ENCODE measurements at places on chromosomes 7 and 10.

GRCh38 chr10:60521974-60522405, 132.3 kb upstream of the ANK3 start:
- DNase-seq: peak; percentile 47

DNA sequence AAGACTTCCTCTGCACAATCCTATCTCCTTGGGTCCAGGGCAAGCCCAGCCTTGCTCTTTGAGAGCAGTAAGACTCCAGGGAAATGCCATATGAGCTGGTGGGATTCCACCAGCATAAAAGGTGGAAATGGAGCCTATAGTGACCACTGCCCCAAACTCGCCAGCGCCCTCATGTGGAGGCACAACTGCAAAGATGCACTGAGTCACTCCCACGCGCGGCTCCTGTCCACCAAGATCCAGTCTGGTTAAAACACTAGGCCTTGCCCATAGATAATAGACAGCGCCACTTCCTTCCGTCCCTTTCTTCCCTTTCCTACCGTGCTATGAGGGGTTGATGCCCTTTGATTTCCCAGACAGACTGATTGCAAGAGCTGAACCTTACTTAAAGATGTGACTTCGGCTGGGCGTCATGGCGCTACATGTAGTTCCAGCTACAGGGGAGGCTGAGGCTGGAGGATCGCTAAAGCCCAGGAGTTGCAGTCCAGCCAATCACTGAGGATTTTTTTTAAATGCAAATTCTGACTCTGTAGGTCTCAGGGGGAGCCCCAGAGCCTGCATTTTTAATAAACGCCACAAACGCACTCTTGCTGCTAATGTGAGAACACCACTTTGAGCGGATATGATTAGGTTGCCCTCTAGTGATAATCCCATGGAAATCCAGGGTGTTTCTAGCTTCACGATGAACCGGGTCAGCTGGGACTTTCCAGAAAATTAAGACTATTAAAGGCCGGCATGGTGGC, 136.5 kb downstream of the EPC1 start:
- no peak for DNase-seq

DNA sequence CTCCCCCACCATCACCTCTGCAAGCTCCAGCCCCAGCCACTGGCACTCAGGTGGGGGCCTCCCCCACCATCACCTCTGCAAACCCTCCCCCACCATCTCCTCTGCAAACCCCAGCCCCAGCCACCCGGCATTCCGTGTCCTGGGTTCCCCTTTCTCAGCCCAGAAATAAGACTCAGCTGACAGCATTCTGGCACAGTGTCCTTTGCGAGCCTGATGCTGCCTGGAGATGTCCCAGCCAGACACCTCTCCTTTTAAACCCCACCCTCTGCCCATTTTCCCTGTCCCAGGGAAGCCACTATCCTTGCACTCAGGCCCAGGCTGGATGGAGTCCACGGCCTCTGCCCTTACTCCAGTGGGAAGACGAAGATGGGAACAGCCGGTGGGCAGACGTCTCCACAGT, 49.8 kb downstream of the ELFN1 start:
- DNase-seq: no peak

DNA sequence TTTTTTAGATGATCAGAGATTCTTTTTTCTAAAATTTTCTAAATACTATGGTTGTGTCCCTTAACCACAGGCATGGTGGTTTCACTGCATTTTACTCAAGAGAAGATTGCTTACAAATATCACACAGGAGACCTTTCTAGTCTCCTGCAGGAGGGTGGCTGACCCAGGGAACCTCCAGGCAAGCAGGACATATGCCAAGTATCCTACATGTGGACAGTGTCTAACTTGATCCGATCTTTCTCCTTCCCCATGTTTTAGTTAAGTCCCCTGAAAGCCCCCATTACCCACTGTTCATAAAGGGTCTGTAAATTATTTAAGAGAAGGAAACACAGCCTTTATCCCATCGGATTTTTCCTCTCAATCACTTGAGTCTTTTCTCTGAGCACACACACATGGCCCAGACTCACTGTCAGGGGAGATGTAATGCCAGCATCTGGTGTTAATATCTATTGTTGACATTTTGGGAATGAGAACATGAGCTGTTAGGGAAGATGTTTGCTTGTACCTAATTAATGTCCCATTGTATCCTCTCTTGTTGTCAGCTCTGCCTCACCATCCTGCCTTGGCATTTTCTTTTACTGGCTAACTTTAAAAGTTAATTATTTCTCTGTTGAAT, 755.2 kb downstream of the AUTS2 start:
- no peak for DNase-seq

DNA sequence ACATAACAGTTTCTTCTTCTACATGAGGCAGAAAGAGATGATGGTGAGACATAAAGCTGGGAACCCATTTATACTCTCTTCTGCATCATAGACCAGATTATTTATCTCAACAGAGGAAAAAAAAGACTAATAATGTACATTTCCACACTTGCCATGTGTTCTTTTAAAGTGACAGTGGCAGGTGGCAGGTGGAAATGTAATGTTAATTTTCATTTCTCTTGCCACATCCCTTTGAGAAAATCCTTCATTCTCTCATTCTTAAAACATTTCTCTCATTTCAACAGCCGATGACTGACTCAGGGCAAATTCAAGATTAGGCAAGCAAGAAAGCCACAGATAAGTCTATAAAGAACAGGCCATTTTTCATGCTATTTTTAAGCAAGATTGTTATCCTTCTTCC, 635.6 kb upstream of the SORCS1 start:
- DNase-seq: no peak

GRCh38 chr7:30254717-30255063, 29.7 kb upstream of the ZNRF2 start:
- DNase-seq: no peak

DNA sequence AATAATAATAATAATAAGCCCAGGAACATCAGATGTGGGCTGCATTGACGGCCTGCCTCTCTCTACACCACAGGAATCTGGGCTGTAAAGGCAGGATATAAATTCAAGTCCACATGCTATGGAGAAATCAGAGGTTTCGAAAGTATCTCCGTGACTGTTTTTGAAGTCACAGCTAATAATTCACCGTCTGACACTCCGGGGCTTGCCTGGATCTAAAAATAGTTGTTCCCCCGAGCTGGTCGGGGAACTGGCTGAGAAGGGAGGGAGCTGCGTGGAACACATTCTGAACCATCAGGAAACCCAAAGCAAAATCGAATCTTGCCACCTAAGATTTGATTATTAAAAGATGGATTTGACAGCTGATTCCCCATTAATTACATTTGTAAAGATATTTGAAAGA, 35.4 kb downstream of the KLF6 start:
- DNase-seq: no peak

GRCh38 chr7:28062197-28062991, 118.2 kb downstream of the JAZF1 start:
- DNase-seq: peak; percentile 54

DNA sequence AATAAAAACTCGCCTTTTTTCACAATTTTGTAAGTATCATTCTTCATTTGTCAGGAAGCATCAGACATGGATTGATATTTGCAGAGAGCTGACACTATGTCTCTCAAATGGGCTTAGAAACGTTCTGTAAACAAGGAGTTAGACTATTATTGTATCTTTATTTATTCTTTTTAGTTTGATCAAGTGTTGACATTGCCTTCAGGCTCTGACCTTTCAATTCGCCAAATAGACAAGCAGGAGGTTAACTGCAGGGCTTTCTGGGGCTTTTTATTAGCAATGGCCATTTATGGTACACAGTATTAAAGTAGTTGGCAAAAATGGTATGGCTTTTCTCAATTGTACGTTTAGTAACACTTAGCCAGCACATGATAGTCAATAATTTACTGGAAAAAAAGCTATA, 221.7 kb downstream of the ZWINT start:
- DNase-seq: no peak

- DNase-seq: no peak
These were observed 53.8 kb upstream of the CPXM2 start for GRCh38 chr10:123945325-123945920.

- DNase-seq: no peak
These were observed 92.4 kb upstream of the PIK3CG start for GRCh38 chr7:106772655-106773108.

GRCh38 chr7:37686556-37687345, 3.2 kb downstream of the GPR141 start:
- no peak for DNase-seq

DNA sequence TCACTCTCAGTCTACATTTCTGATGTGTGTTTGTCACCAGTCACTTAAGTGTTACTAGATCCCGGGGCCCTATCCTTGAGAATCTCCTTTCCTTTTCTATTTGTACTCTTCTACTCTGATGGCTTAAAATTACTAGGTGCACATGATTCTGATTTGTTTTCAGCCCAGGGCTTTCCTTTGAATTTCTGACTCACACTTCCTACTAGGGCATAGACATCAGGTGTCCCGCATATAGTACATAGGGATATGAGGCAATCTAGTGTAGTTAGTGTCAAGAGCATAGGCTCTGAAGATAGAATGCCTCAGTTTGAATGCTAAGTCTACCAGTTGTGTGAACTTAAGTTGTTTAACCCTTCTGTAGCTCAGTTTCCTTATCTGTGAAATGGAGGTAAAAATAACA, 49.4 kb upstream of the LRRN3 start:
- DNase-seq: no peak

DNA sequence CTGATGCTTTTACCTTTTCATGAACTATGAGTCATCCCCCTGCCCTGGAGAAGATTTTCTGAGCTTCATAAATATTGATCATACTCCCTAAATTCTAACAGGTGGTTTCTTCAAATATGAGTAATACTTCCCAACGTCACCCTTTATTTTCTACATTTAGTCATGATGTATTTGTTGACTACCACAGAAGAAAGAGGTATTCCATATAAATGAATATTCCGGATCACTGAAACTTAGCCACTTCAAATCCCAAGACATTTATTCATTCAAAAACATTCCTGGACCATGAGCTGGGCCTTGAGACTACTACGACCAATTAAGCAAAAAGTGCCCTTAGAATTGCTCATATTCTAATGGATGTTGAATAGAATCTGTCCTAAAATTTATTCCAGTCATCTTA, 395.8 kb upstream of the NPVF start:
- no peak for DNase-seq

DNA sequence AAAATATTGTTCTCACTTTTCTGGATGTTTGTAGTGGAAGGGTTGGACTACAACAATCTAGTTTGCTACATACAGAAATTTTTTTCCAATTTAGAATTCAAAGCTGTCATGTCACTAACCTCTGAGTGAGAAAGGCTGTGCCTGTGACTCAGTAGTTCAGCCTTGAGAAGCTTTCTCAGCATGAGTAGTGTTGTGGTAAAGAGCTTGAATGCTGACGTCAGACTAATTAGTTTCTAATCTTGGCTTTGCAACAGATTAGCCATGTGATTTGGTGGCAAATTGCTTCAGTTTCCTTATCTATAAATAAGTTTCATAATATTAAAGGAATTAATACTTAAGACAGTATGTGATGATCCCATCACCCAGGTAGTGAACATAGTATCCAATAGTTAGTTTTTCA, 83.8 kb downstream of the ABCA13 start:
- DNase-seq: no peak

DNA sequence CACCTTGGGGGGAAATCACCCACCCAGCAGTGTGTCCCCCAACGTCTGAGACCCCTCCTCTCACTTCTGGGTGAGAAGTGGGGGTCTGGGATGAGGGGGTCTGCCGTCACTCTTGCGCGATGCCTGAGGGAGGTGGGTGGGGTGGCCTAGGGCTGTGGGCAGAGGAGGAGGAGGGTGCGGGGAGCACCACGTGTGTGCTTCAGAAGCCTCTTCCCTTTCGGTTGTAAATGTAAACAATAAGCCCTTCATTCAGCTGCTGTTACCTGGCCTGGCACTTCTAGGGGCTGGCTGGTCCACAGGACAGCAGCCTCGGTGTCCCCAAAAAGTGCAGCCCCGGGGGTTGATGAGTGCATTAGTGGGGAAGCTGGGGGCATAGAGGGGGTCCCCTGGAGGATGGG, 1.3 kb downstream of the CLIP2 start:
- no peak for DNase-seq

GRCh38 chr7:102834999-102835398, 77.8 kb upstream of the LRRC17 start:
- no peak for DNase-seq

DNA sequence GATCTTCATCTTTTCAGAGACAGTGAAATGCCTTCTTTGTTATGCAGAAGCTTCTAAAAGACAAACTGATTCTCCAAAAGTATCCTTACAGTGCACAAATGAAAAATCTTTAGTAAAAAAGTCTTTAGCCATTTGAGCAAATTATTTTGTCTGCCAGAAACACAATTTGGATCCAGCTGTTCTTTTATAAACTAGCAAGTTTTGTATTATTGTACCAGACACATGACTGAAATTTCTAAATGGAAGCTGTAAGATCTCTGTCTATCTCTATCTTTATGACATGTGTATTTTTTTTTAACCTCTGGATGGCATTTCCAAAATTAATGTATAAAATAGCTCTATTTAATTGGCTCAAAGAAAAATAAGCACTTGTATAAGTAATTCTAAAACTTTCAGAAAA, 68.3 kb downstream of the VIPR2 start:
- DNase-seq: no peak

DNA sequence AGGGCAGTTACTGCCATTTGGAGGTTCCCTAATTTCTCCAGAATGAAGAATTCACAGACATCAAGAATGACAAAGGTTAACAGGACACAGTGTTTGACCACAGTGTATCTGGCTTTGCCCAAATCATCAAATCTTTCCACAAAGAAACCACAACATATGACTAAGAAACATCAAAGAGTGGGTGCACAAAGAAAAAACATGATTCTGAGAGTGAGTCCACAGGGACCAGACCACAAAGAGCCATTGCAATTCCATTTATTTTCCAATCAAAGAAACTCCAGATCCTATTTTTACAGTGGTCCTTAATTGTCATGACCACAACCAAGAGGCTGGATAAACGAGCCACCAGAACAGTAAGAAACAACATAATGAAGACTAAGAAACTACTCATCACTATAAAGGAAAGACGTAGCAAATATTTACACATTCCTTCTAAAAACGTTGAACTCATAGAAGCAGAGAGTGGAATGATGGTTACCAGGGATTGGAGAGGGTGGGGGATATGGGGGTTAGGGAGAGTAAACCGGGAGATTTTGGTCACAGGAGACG, 286.5 kb downstream of the DOCK4 start:
- no peak for DNase-seq

DNA sequence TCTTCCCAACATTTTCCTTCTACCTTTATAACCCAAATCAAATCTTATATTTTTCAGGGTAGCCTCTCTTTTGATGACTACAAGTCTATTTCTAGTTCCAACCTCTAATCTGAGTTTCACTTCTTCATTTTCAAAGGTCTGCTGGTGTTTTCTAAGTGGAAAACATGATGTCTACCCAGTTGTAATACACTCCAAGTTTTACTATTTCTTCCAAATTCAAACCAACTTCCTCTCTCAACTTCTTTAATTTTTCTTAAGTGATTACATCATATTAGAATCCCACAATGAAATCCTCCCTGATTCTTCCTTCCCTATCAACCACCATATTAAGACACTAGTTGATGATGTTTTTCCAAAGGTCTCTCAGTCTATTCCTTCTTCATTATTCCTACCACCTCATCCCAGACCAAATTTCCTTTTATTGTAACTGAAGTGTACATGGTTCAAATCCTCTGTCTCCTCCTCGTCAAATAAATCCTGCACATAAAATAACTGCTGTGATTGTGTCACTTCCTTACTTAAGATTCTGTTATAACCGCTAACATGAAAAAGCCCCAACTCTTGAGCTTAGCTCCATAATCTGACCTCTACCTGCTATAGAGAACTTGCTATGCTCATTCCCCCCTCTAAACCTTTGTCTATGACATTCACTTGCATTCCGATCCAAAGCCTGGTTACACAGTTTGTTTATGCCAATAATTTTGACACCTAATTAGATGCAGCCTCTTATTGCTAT, 12.7 kb downstream of the TAS2R38 start:
- DNase-seq: no peak
